ENCODE measurements at places on chromosomes 2 and 18.

- DNase-seq, result no peak
Measured at GRCh38 chr2:223735035-223735640, 102.2 kb downstream of the AP1S3 start.

- DNase-seq, result no peak
Measured at GRCh38 chr2:98601532-98602132, 6.7 kb downstream of the COA5 start.

DNA sequence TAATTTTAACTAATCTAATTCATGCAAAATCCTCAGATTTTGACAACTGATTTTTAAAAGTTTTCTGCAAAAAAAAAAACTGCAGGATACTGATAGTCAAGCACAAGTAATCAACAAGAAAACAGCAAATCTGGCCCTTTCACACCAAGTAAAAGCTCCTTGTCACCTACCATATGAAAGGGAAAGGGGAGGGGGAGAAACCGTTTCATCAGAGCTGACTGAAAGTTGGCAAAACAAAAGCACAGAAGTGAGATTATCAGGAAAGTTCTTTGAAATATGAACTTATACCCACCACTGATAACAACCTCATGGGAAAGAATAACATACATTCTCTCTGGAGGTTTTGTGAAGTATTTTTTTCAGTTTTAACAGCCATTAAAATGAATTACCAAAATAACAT is 38.7 kb downstream of the ZNF521 start:
- no peak for DNase-seq

DNA sequence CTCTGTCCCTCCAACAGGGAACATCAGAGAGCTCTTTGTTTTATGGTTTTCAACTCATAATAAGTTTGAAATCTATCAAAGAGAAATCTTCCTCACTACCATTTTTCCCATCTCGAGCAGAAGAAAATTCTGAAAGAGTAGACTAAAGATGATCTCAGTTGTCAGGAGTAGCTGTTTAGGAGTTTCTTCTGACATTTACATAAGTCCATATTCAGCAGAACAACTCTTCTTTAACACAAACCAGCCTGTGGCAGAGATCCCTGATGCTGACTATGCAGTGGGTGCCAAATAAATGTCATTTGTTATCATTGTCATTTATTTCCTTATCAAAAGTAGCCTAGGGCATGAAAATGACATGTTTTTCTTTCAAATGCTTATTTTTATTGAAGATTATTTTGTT is 380.7 kb downstream of the MBD2 start:
- DNase-seq, result no peak

DNA sequence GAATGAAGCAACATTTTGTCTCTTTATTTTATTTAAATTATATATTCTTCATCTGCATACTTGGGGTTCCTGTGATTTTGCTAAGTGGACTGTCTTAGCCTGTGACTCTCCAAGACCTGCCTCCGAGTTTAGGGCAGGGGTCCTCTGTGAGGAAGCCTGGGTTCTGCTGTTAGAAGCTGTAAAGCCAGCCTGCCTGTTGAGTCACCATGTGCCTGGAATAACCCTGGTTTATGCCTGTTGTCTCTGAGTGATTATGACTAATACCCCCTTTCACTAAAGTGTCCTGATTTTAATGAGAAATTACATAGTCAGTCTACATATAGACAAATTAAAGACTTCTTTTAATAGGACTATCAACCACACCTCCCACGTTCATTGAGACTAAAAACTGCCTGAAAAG is 369.1 kb downstream of the ZNF521 start:
- DNase-seq, result no peak

DNA sequence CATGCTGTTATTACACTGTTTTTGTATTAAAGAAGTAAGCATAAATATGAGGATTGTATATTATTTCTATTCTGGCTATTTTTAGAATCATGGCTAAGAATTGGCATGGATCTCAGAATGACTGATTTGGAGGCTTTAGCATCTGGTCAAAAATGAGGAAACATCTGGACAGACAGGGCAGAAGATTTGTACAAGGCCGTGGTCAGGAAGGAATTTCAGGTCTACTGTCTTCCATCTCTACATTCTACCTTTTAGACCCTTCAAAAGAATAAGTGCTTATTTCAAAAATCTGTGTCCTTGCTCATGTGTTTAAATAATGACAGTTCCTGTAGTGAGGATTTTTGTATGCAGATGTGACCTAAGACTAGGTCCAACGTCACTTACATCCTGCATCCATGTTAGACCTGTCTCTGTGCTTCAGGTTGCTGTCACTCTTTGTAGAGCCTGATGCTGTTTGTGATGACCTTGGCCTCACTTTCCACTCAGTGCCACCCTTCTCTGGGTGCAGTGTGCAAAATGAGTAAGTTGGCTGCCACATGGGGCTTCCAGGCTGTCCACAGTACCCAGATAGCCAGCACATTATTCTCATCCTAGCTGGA is 54.7 kb upstream of the B3GNT2 start:
- DNase-seq, result no peak

DNA sequence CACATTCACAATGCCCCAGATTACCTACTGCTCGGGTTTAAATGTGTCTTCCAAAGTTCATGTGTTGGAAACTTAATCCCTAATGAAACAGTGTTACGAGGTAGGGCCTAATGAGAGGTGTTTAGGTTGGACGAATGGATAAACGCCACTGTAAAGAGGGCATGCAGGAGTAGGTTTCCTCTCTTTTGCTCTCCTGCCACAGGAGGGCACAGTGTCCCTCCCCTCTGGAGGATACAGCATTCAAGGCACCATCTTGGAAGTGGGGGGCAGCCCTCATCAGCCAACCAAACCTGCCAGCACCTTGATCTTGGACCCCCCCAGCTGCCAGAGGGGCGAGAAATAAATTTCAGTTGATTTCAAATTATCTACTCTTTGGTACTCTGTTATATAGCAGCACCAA is 103.5 kb downstream of the TSHZ1 start:
- no peak for DNase-seq

GRCh38 chr2:86240251-86240650 is 41.0 kb downstream of the MRPL35 start:
- DNase-seq, result no peak

DNA sequence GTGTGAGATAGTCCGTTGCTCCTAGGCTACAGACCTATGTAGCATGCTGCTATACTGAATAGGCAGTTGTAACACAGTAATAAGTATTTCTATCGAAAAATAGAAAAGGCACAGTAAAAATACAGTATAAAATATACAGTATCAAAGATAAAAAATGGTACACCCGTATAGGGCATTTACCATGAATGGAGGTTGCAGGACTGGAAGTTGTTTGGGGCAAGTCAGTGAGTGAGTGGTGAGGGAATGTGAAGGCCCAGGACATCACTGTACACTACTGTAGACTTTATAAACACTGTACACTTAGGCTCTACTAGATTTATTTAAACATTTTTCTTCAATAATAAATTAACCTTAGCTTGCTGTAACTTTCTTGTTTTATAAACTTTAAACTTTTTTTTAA is 3.5 kb downstream of the MAP3K20 start:
- no peak for DNase-seq

DNA sequence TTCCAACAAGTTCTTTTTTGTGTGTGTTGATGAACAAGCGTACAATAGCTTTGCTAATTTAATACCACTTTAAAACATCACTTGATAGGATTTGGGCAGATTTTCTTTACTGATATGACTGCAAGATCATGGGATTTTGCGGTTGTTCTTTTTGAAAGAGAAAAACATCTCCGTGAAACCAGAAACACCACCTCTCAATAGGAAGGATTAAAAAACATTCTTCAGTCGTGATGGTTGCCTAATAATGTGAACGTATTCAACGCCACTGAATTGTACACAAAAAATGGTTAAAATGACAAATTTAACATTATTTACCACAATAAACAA is 19.3 kb downstream of the RBMS1 start:
- no peak for DNase-seq

GRCh38 chr2:46774499-46775228 is 140.9 kb downstream of the MCFD2 start:
- no peak for DNase-seq

DNA sequence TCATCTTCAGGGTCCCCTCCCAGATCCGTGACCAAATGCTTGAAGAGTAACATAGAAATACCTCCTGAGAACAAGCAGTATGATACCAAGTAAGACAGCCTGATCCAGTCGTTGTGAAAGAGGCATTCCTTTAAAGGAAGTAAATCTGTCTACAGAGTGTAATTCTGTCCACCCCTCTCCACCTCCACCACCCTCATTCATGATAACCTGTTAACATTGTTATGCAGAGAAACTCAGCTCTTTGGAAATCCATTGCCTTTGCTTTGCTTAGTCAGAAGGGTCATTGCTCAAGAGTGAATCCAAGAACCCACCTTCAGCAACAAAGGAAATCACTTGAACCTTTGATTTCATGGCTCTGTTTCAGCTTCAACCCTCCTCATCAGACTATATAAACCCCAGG is 155.6 kb downstream of the CYP26B1 start:
- DNase-seq, result no peak

DNA sequence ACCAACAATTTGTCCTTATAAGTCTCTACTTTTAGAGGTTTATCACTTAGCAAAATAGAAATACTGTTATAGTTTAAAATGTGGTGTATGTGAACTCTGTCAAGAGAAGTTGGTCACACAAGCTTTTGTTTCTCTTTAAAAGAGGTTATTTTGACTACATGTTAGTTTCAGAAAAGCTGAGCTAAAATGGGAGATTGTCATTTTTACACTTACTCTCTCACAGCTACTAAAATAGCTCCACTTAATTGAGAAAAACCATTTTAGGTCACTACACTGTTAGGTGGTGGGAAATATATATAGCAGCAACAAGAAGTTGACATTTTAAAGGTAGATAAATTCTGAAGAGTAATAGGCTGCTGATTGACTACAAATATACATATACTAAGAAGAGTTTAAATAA is 161.5 kb upstream of the KCNJ3 start:
- DNase-seq, result no peak

GRCh38 chr2:206993964-206994363 is 54.6 kb downstream of the CPO start:
- DNase-seq, result no peak

GRCh38 chr2:84904717-84905174 is 710 bp upstream of the TMSB10 start:
- no peak for DNase-seq

DNA sequence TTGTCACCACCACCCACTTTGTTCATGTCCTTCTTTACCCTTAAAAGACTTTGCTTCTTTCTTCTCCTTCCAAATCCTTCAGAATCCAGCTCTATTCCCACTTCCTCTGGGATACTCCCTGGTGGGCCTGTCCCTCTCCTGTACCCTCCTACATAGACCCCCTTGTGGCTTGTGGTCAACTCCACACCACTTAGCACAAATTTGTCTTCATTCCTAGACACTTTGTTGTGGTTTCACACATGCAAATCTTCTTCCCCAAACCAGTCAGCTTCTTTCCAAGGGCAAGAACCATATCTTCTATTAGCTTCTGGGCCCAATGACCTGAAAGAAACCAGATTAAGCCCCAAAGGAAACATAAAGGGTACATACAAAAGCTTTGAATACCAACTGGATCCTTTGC is 342.4 kb downstream of the TNS1 start:
- DNase-seq, result no peak

- DNase-seq, result no peak
Measured at GRCh38 chr18:30406728-30407127, 635.8 kb downstream of the DSC3 start.

DNA sequence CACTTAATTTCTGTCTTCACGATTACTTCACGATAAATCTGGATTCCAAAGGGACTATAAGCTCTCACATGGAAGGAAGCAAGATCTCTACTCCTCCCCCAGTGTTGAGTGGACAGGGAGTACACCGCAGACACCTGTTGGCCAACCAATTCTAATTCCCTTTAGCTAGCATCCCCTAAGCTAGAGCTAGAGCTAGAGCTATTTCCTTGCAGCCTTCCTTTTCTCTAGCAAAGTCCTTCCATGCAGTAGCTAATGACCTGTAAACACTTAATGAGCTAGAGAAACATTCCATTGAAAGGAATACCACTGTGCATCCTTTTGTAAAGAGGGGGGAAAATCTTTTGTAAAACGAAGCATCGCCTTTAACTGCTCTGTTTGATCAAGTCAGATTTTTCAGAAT is 56.5 kb downstream of the BCL11A start:
- DNase-seq, result no peak

DNA sequence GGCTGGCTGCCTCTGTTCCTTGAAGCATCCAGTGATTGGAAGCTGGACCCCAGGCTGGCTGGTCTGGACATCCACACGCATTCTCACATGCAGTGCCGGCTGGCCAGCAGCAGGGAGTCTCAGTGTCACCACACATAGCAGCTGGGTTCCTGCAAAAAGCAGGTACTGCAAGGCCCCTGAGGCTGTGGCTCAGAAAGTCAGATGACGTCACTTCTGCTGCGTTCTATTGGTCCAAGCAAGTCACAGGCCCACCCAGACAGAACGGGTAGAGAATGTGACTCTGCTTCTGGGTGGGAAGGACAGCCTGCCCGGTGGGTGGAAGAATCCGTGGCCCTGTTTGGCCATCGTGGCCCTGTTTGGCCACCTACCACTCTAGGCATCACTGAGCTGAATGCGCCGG is 51.3 kb upstream of the SPP2 start:
- DNase-seq, result no peak

DNA sequence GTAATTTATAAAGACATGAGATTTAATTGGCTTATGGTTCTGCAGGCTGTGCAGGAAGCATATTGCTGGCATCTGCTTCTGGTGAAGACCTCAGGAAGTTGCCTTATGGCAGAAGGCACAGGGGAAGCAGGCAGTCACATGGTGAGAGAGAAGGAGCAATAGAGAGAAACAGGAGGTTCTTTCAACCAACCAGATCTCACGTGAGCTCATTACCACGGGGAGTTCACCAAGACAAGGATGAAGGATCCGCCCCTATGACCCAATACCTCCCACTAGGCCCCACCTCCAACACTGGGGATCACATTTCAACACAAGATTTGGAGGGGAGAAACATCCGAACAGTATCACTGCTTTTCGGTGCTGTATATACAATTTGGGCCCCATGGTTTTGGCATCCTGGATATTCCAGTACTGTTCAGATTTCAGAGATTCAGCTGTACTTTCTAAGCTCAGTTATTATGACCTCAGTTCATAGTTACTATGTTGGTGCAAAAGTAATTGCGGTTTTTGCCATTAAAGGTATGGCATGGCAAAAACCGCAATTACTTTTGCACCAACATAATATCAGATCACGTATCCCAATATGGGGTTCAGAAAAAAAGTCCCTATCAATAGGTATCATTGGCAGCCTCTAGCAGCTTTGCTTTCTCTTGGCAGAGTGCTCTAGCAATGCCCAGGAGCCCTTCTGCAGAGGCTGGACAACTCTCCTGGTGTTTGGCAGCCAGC is 189.6 kb upstream of the SIX3 start:
- DNase-seq, result no peak

DNA sequence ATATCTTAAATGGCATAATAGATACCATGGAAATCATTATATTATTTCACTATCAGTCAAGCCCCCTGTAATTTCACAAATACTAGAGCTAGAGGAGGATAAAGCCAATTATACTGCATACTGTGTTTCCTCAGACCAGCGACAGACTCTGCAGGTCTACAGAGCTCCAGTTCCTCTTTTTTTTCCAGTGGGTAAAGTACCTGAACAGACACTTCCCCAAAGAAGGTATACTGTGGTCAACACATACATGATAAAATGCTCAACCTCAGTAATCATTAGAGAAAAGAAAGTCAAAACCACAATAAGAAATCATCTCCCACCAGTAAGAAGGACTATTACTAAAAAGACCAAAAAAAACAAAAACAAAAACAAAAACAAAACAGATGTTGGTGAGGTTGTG is 44.6 kb downstream of the SCN7A start:
- DNase-seq, result no peak
